Mesothelial cell of epicardium (in vitro differentiated cells): ENCODE measurements at places on chromosomes 16 and 17. TPM values are rescaled to one million over a fixed set of nuclear protein-coding genes. Genes with fewer than 3 reads are reported as not detected.

DNA sequence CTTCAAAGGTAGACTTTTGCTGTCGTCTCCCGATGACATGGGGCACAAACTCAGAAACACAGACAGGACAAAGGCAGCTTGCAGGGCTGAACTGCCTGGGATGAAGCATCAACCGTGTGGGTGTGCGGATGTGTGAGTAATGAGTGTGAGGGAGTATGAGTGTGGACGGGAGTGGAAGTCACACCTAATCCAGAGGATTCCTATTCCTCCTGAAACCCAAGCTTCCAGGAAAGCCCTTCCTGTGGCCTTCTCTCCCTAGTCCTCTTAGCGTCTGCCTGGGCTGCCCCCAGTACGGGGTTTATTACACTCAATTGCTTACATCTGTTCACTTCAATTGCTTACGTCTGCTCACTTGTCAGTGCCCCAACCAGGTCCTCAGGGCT is 2.3 kb upstream of the IL4R start:
- no peaks in the 10 kb centered on the region for H3K36me3 ChIP-seq
- DNase-seq: no peak
- H3K4me1 ChIP-seq: no peaks in the 10 kb centered on the region
- H3K4me3 ChIP-seq: no peak overlapping the region
- H3K27me3 ChIP-seq: peaks cover 39% of the 10 kb centered on the region

MRPS23 gene
- 39.9 to 44.5 TPM (median 42.1 TPM) in 3 replicates for total RNA-seq

DNA sequence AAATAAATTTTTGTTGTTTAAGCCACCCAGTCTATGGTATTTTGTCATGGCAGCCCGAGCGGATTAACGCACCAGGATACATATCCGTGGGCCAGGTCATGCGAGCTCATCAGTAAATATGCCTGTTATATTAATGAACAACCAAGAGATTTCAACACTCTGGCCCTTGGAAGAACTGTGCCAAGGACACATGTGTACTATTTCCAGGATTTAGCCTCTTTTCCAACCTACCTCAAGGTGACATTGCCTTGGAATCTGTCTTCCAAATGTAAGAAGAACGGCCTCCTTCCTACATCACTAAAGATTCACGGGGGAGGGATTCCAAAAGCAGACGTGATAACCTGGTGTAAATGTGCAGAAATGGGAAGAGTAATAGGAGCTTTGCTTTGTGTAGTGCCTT is 72.8 kb upstream of the DYNLRB2 start:
- no peak for DNase-seq
- H3K27me3 ChIP-seq: peaks cover 48% of the 10 kb centered on the region
- no peak overlapping the region for H3K4me3 ChIP-seq
- no peaks in the 10 kb centered on the region for H3K4me1 ChIP-seq
- H3K27ac ChIP-seq: no peak overlapping the region

- peaks cover 15% of the 10 kb centered on the region for H3K36me3 ChIP-seq
- H3K27me3 ChIP-seq: no peaks in the 10 kb centered on the region
- H3K4me1 ChIP-seq: peaks cover 54% of the 10 kb centered on the region
- no peak overlapping the region for H3K4me3 ChIP-seq
- no peak overlapping the region for H3K27ac ChIP-seq
Measured at GRCh38 chr17:604765-605164, 109.9 kb downstream of the VPS53 start.

DNA sequence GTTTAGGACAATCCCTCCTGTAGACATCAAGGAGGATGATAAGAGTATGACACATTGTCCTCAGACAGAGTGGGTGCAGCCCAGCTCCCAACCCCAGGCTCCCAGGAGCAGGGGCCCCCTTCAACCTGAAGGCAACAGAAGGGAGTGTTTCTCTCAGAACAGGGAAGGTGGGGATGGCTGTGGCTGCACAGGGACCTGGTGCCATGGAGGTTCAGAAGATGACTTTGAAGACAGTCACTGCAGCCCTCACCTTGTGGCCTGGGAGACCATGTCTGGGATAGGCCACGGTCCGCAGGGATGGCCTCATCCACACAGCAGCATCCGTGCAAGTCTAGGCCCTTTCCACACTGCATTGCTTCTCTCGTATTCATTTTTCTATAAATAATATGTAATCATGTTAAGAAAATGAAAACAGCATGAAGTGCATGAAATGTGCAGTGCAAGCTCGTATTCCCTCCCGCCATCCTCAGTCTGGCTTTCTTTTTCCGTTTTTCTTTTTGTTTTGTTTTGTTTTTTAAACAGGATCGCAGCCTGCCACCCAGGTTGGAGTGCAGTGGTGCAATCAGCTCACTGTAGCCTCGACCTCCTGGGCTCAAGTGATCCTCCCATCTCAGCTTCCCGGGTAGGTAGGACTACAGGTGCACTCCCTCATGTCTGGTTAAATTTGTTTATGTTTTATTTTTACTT is 71.1 kb downstream of the METRNL start:
- DNase-seq: no peak
- H3K4me1 ChIP-seq: peaks cover 45% of the 10 kb centered on the region
- no peak overlapping the region for H3K4me3 ChIP-seq
- H3K36me3 ChIP-seq: no peaks in the 10 kb centered on the region
- H3K27ac ChIP-seq: no peak overlapping the region

DNA sequence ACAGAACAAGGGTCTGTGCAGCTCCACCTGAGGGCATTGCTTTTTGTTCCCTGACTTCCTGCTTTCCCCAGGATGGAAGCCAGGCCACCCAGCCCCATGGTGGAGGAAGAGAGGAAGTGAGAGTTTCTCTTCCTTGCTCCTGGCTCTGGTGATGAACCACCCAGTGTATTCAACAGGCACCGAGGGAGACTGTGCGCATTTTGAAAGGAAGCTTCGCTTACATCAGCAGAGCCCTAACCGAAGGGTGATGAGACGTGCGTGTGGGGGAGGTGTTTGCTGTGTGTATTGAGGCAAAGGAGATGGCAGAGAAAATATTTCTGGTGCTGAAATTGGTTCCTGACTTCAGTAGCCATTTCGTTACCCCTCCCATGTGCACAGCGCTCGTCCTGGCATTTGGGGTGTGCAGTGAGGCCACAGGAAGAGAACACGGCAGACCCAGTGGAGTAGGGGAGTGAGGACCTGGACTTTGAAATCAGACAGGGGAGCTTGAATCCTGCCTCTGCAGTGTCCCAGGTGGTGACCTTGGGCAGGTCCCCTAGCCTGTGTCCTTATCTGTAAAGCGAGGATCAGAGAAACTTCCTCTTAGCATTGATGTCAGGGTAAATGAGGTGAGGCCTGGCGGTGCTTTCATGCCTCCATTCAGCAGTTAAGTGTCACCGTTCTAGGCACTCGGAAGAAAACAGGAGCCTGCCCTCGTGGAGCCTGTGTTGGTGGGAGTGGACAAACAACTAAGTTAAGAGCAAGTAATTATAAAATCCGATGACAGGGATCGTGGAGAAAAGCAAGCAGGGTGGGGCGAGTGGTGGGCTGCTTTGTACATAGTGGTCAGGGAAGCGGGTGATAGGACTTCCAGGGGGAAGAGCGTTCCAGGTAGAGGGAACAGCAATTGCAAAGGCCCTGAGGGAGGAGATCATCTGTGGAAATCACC is 7.4 kb downstream of the CMIP start:
- H3K27me3 ChIP-seq: no peaks in the 10 kb centered on the region
- H3K4me3 ChIP-seq: no peak overlapping the region
- peaks cover 41% of the 10 kb centered on the region for H3K4me1 ChIP-seq
- DNase-seq: no peak

GRCh38 chr17:3965118-3965800 is 1.0 kb upstream of the ATP2A3 start:
- no peaks in the 10 kb centered on the region for H3K36me3 ChIP-seq
- peaks cover 8% of the 10 kb centered on the region for H3K4me1 ChIP-seq
- H3K4me3 ChIP-seq: peak overlapping the region; percentile 46

- H3K4me3 ChIP-seq: peak overlapping the region; percentile 15
- peaks cover 7% of the 10 kb centered on the region for H3K36me3 ChIP-seq
- no peaks in the 10 kb centered on the region for H3K27me3 ChIP-seq
- H3K27ac ChIP-seq: peak overlapping the region; percentile 34
- peaks cover 30% of the 10 kb centered on the region for H3K4me1 ChIP-seq
Measured at GRCh38 chr17:7222093-7222971, 2.6 kb downstream of the ACADVL start.

DNA sequence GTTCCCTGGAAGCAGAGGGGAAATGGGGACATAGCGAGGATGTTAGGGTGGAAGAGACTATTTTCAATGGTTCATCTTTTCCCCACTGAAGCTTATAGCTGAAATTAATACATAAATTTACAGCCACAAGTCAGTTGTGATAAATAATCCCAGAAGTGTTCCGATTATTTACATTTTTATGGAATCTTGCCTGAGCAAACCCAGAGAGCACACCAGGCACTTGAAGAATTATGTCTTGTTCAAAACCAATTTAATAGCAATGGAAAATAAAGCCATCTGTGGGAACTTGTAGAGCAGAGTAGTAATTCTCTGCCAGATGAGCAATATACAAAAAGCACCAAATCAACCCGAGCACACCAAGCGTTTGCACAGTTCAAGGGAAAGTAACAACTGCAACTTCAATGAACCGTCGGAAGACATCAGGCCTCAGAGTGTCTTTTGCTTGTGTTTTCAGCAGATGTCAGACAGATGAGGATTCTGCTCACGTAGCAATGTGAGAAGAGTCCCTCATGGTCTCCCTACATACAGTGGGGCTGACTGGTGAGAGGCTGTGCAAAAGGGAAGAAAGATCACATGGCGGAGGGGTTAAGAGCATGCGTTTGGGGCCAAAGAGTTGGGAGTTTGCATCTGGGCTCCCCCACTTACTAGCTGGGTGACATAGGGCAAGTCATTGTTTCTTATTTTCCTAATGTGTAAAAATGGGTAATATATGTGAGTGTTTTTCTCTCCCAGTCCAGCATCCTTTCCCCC is 148.7 kb upstream of the HS3ST2 start:
- no peak overlapping the region for H3K27ac ChIP-seq

ARMC7 gene
- total RNA-seq: 11.3 to 12.0 TPM (median 11.4 TPM) in 3 replicates

PRAC2 gene
- total RNA-seq: 7.3 to 8.5 TPM (median 7.9 TPM) in 3 replicates

FSCN2 gene
- 13.0 to 17.3 TPM (median 13.3 TPM) in 3 replicates for total RNA-seq

DNA sequence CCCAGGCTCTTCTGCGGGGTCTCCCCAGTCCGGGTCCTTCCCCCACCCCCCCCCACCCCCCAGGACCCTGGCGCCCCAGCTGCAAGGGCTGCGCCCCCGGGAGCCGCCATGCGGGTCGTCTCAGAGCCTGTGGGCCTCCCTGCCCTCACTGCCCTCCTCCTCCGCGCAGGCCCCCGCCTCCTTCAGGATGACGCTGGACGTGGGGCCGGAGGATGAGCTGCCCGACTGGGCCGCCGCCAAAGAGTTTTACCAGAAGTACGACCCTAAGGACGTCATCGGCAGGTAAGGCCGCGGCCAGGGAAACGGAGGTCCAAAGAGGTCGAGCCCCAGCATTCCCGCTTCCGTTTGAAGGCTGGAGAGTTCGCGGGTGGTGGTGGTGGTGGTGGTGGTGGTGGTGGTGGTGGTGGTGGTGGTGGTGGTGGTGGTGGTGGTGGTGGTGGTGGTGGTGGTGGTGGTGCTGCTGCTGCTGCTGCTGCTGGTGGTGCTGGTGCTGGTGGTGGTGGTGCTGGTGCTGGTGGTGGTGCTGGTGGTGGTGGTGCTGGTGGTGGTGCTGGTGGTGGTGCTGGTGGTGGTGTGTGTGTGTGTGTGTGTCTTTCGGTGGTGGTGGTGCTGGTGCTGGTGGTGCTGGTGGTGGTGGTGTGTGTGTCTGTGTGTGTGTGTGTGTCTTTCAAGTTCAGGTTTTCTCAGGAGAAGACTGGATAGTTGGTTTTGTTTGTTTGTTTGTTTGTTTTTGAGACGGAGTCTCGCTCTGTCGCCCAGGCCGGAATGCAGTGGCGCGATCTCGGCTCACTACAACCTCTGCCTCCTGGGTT is 615 bp downstream of the PHKG2 start:
- H3K4me1 ChIP-seq: peaks cover 7% of the 10 kb centered on the region
- peak overlapping the region; percentile 86 for H3K27ac ChIP-seq
- no peak for DNase-seq
- H3K27me3 ChIP-seq: no peaks in the 10 kb centered on the region
- H3K36me3 ChIP-seq: peaks cover 16% of the 10 kb centered on the region
- H3K4me3 ChIP-seq: peak overlapping the region; percentile 91

- peaks cover 19% of the 10 kb centered on the region for H3K36me3 ChIP-seq
- no peak for DNase-seq
- H3K4me1 ChIP-seq: peaks cover 4% of the 10 kb centered on the region
- H3K4me3 ChIP-seq: no peak overlapping the region
- H3K27me3 ChIP-seq: no peaks in the 10 kb centered on the region
- H3K27ac ChIP-seq: no peak overlapping the region
Measured at GRCh38 chr17:1461198-1461944, 5.3 kb upstream of the CRK start.

MYH11 gene
- total RNA-seq: 0.58 to 0.89 TPM (median 0.66 TPM) in 3 replicates

DNA sequence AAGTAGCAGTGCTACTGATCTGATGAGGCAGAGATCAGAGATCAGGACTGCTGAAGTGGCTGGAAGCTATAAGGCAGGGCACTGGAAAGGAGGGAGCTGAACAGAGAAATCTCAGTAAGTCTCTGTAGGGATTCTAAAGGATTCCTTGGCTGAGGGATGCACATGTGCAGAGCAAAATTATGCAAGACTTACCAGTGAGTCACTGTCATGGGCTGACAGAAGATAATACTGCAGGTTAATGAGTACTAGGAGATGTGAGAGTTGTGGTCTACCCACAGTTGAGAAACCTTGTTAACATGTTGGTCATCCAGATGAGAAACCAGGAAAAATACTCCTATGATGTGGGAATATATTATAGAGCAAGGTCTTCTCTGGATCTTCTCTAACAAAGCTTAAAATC is 378.1 kb downstream of the HAPSTR1 start:
- DNase-seq: no peak
- H3K27me3 ChIP-seq: no peaks in the 10 kb centered on the region
- no peaks in the 10 kb centered on the region for H3K4me1 ChIP-seq
- no peak overlapping the region for H3K27ac ChIP-seq

SPATA22 gene
- total RNA-seq: not detected in 3 replicates

TBC1D3L gene
- total RNA-seq: 55.1 to 59.1 TPM (median 55.9 TPM) in 3 replicates
